ENCODE measurements at places on chromosomes 4 and X.

DNA sequence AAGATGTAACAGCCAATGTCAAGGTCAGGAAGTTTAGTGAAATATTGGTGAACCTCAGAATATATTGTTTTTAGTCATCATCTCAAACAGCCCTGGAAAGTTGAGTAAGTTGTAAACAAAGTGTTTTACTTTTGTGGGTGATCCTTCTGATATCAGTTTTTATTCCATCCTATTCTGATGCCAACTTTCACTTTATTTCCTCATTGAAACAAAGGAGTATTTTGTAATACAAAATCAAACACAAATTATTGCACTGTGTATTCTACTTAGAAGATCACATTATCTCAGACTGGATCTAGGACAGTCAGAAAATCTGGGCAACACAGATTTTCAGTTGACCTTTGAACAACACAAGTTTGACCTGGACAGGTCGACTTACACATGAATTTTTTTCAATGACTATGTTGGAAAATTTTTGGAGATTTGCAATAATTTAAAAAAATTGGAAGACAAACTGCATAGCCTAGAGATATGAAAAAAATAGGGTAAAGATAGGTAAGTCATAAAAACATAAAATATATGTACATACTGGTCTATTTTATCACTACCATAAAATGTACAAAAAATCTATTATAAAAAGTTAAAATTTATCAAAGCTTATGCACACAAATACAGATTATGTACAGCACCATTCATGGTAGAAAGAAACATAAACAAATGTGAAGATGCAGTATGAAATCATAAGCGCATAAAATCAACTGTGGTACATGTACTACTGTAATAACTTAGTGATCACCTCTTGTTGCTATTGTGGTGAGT lies 709.1 kb upstream of the FAM241A start:
- no peak for DNase-seq

GRCh38 chr4:93788712-93789111 lies 39.8 kb upstream of the ATOH1 start:
- no peak for DNase-seq

- no peak for DNase-seq
Measured at GRCh38 chrX:11406109-11406765, 113.0 kb downstream of the AMELX start.

GRCh38 chr4:25890571-25891485 lies 23.2 kb upstream of the SMIM20 start:
- DNase-seq, result no peak
